ENCODE measurements at places on chromosomes 12 and 14.

GRCh38 chr12:113262710-113263109 is 41.4 kb downstream of the TPCN1 start:
- DNase-seq, result no peak

DNA sequence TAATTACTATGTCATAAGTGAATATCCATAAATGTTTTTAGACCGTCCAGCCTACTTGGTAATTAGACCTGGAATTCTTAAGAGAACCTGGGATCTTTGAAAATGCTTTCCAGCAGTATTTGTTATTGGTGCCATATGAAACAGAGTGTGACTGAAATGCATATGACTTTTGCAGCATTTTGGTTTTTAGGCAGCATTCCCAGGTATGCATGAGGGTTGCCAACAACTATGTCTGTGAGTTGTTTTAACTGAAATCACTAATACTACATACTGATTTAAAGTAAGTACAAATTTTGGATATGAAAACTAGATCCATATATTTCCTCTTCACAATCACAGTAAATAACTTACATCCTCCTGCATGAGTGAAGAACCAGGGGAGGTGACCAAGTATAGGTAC is 437.7 kb upstream of the FAR2 start:
- DNase-seq, result no peak

- DNase-seq, result no peak
Observed at GRCh38 chr12:38890102-38890855, 15.1 kb downstream of the CPNE8 start.

- no peak for DNase-seq
Observed at GRCh38 chr12:28021704-28022103, 49.2 kb upstream of the PTHLH start.

DNA sequence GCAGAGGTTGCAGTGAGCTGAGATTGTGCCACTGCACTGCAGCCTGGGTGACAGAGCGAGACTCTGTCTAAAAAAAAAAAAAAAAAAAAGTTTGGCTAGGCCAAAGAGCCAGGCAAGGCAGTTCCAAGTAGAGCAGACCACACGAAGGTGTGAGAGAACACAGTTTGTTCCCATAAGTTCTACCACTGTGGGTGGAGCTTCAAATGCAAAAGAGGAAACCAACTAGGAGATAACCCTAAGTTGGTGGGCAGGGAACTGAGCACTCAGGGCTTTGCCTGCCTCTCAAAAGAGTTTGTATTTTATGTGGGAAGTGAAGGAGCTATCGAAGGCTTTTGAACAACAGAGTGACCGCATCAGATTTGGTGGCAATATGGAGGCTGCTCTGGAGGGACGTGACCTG is 15.1 kb downstream of the SOCS2 start:
- no peak for DNase-seq

DNA sequence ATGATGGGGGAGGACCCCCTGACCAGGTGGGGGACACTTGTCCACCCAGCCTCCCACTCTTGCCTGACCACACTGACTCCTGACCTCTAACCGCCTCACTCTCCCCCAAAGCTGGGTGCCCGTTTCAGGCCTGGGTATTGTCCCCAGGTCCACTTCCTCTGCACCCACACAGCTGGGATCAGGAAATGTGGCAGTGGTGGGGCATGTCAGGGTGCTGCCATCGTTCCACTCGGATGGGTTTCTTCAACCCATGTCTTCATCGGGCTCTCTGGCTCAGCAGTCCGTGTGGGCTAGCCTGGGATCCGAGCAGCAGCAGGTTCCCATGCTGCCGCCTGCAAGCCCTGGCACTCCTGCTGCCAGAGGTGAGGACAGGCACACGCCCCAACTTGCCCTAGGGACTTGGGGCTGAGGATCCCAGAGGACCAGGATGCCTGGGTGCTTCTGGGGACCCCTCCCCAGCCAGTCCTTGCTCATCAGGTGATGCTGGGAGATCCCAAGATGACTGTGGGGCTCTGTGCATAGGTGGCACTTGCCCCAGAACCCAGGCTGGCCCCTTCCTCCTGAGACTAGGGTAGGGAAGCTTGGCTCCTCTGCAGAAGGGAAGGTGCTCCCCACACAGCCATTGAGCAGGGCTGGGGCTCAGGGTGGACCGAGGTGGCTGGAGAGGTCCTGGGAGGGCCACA is 2.9 kb upstream of the CLBA1 start:
- no peak for DNase-seq

DNA sequence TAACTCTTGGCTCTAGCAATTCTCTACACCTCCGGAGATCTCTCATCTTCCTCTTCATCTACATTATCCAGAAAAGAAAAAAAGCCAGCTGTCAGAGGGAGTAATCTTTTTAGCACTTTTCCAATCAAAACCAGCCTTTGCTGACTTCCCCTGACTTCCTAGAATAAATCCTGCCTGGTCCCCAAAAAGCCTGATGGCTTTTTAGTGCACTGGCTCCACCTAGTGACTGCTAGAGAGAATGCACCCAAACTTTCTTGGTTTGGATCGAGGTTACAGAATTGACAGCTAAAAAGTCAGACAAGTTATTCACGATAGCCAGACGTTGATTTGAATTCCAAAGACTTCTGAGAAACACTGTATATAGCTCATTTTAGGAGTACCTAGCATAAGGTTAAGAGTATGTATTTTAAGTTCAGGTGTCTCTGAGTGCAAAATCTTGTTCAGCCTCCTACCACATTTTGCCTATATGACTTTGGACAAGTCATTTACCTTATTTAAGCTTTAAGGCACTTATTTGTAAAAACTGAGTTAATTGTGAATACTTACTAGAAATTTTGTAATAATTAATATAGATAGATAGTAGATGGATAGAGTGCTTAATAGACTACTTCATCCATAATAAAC is 185.7 kb upstream of the GRIN2B start:
- peak; percentile 78 for DNase-seq

GRCh38 chr14:32090686-32091085 is 13.6 kb downstream of the ARHGAP5 start:
- DNase-seq, result no peak

DNA sequence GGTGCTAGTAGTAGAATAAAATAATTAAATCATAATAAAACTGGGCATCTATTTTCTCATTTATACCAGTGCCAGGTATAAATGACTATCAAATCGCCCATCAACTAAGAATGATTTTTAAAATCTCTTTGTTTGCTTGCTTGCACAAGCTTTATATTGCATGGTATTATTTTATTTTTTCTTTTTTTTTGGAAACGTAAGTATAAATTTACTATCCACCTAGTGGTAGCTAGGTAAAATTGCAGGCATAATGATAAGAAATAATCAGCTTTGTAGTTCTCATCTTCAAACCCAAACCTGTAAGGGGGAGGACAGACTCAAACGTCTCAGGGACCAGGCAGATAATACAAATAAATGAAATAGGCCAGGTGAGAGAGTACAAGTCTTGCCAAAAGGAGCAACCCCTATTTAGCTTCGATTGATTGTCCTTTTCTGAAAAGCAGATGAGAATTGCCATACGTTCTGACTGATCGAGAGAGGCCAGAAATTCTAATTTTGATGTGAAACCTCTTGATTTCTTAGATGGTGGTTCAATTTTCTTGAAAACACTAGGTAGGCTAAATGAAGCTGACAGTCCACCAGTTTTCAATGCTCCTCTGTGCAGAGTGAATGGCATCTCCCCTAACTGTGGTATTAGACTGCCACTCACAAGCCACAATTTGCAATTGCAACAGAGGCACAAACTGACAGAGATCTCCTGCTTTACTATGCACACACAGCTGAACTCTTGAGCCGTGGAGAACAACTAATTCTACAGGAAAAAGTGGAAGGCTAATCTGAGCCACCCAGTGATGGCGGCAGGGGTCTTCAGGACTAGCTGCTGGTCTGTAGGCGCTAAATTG is 189.3 kb downstream of the DACT1 start:
- peak; percentile 32 for DNase-seq

GRCh38 chr12:11496157-11496851 is 100.9 kb upstream of the PRB2 start:
- peak; percentile 57 for DNase-seq

DNA sequence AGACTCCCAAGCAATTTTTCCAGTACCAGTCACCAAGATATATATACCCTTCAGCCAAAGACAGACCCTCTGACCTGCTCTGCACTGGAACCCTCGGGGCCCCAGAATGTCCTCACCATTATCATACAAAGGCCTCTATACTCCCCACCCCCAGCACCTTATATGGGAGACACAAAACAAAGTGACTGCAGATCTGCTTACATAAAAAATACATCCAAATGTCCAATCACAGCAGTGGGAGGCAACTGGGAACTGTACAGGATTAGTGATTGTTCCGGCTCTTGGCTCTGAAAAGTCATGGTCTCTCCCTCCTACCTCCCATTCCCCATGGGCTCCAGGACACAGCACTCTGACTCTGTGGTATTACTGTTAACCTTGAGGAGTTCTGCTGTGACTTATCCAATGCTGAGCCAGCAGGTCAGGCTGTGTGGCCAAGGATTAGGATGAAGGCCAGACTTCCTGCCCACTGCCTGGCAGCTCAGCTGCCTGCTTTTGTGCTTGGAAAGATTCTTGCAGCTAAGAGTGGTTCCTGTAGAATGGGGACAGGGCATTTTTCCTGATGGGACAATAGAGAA is 13.7 kb downstream of the OXA1L start:
- DNase-seq, result peak; percentile 4

DNA sequence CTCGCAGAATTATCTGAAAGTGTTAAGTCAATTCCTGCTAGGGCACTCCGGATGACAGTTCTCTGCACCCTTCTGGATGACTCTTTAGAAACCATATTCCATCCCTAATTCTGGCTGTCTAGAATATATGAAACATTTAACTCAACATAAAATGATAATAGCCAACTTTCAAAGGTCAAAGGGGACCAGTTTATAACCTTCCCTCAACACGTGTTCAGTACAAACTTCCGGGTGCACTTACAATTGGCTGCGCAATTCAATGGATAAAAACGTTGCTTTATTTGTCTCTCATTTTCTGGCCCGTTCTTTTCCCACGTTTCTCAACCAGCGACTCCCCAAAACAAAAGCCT is 1.3 kb downstream of the SBNO1 start:
- no peak for DNase-seq

GRCh38 chr14:79580906-79581305 is 630.4 kb downstream of the DIO2 start:
- no peak for DNase-seq

- no peak for DNase-seq
Observed at GRCh38 chr14:21528381-21529348, 2.5 kb upstream of the SALL2 start.

DNA sequence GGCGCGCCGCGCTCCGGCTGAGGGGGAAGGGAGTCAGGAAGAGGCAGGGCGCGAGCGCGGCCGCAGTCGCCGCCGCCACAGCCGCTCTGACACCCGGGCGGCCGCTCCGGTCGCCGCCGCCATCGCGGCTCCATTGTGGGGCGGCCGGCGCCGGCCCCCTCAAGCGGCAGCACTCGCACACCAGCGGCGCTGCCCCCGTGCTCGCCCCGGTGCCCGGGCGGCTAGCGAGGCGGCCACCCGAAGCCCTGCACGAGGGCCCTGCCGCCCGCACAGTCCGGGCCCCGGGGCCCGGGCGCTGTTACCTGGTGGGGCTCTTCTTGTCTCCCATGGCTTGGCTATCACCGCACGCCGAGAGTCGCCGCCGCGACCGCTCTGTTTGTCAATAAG is 202 bp downstream of the YAF2 start:
- DNase-seq, result no peak

- DNase-seq, result no peak
Observed at GRCh38 chr12:65741656-65742017, 82.6 kb upstream of the HMGA2 start.

GRCh38 chr12:3204143-3204542 is 127.0 kb downstream of the TSPAN9 start:
- DNase-seq, result peak; percentile 76

GRCh38 chr14:32075672-32076277 is 1.3 kb upstream of the ARHGAP5 start:
- DNase-seq, result peak; percentile 14

DNA sequence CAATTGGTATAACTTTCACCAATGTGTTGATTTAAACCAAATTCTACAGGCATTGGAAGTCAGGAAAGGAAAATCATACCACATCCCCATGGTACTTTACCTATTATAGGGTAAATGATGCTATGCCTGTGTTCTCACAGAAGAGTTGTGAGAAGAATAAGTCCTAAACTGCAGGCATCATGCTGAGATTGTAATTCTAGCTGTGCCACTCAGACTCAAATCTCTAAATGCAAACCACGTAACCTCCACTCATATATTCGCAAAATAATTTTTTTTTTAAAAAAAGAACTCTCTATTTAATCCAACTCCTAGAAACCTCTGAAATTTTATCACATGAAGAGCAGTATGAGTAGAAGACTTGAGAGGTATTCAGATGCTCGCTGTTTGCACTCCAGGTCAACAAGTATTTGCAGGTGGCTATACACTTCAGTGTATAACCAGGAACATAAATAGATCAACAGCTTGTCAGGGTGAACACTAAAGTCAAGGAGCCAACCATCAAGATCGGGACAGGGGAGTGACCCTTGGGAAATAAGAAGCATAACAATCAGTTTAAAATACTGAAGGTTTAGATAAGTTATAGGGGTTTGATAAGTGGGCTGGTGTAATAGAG is 110.1 kb downstream of the SLC25A21 start:
- no peak for DNase-seq

GRCh38 chr12:5068126-5068525 is 24.4 kb downstream of the KCNA5 start:
- DNase-seq, result no peak

- no peak for DNase-seq
Observed at GRCh38 chr14:29650554-29651269, 276.9 kb downstream of the PRKD1 start.

GRCh38 chr14:25400607-25401206 is 350.8 kb upstream of the STXBP6 start:
- DNase-seq, result peak; percentile 22
